ENCODE measurements at places on chromosomes 12 and 14.

DNA sequence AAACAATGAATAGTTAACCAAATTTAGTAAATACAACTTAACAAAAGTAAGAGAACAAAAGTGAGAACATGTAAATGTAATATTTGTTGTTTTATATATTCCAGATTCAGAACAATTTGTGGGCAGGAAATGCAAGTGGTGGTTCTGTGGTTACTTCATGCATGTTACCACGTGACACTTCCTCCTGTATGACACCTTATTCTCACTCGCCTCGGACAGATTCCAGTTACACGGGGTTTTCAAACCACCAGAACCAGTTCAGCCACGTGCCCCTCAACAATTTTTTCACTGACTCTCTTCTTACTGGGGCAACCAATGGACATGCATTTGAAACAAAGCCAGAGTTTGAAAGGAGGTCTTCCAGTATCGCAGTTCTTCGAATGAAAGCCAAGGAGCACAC is 21.0 kb downstream of the ALX1 start:
- DNase-seq = no peak

DNA sequence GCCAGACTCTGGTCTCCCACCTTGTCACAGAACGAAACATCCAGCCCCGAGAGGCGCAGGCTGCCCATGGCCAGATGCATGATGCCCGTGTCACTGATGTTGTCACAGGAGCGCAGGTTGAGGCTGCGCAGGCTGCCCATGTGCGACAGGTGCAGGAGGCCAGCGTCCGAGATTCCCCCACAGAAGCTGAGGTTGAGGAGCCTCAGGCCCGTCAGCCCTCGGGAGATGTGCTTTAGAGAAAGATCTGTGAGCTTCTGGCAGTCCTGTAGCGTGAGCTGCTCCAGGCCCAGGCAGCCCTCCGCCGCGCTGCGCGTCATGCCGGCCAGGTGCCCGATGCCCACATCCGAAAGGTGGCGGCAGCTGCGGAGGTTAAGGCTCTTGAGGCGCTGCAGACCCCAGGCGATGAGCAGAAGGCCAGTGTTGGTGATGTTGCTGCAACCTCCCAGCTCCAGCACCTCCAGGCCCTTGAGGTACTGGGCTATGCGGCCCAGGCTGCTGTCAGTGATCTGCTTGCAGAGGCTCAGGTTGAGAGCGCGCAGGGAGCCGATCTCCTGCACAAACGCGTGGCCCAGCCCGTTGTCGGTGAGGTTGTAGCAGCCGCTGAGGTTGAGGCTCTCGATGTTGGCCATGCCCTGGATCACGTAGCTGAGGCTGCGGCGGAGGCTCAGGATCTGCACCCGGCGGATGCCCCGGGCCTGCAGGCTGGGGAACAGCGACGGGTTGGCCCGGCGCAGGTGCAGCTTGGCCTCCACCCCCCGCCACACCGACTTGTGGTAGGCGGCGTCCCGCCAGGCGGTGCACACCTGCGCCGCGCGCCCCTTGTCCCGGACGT is 991 bp downstream of the FBXL14 start:
- no peak for DNase-seq

- DNase-seq = peak; percentile 38
Observed at GRCh38 chr12:78470354-78471195, 394.0 kb upstream of the SYT1 start.

DNA sequence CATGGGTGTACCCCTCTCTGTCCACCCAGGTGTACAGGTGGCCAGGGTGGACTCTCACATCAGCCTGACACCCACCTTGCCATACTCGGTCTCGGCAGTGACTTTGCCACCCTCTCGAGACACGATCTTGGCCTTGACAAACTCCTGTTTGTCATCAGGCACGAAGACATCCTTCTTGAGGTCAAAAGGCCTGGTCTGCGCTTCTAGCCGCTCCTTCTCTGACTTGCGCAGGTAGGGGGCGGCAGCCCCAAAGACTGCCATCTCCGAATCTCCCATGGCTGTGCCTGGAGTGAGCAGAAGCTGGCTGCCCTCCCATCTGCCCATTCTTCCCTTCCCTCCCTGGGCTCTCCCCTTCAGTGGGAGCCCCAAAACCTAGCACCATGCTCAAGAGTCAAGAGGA is 2.0 kb downstream of the MYH7 start:
- no peak for DNase-seq

- DNase-seq = no peak
Observed at GRCh38 chr14:31300296-31300695, 92.7 kb upstream of the HECTD1 start.

- DNase-seq = peak; percentile 25
Observed at GRCh38 chr12:120866108-120866507, 38.0 kb downstream of the SPPL3 start.

GRCh38 chr14:97077253-97077653 is 280.1 kb downstream of the VRK1 start:
- DNase-seq = peak; percentile 1

- DNase-seq = no peak
Observed at GRCh38 chr12:66823857-66824570, 145.1 kb upstream of the GRIP1 start.

GRCh38 chr12:86256163-86256562 is at the start of gene MGAT4C:
Gene MGAT4C, minus strand, starts transcription at chr12:86256391.
- DNase-seq = no peak

DNA sequence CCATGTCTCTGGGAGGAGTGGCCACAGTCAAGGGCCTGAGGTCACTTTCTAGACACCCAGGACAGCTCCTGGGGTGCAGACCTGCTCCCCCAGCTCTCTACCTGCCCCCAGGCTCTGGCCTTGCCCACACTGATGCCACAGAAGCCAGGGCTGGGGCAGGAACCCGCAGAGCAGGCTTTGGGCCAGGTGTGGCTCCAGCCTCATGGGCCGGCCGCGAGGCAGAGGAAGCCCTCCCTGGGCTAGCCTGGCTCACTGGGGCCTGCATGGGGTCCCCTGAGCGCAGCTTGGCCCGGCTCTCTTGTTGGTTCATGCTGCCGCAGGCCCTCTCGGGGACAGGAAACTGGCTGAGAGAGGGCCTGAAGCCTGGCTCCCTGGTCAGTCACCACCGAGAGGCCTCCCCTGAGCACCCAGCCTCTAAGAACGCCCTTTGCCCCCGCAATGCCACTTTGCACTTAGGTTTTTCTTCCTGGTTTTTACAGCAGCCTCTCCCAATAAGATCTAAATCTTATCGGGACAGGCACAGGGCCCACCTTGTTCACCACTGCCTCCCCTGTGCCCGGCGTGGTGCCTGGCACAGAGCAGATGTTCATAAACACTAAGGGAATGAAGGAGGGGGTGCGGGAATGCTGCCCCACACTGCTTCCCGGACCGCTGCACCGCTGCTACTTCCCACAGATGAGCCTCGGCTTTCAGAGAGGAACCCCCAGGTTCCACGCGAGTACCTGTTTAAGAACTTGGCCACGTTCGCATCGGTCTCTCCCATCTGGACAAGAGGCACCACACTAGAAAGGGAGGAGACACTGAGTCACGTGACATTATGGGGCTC is 14.7 kb downstream of the MMAB start:
- DNase-seq = no peak

DNA sequence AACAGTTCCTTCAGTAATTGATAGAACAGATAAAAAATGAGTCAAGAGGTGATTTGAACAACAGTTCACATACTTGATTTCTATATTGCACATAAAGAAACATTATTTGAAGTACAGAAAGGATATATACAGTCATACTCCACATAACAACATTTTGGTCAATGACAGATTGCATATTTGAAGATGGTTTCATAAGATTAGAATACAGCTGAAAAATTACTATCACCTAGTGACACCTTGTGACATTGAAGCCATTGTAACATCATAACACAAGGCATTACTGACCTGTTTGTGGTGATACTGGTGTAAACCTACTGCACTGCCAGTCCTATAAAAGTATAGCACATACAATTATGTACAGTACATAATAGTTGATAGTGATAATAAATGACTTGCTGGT is 43.1 kb upstream of the ABCC9 start:
- no peak for DNase-seq

DNA sequence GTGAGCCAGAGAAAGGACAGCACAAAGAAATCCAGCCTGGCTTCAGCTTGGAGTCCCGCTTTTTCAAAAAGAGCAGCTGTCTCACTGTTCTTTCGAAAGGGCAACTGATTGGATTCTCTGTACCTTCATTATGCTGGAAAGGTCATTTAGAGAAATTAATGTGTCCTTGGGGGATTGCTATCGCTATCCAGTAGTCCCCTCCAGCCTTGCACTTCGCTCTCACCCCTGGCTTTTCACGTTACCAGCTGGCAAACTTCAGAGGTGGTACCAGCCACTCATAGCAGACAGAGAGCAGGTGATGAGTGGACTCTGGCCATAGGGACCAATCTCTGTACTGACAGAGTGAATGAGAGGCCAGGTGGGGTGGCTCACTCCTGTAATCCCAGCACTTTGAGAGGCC is 11.8 kb upstream of the NUAK1 start:
- DNase-seq = no peak
